ENCODE measurements at places on chromosomes 3 and 15. TPM values are rescaled to one million over a fixed set of nuclear protein-coding genes. Genes with fewer than 3 reads are reported as not detected.

- no peak for DNase-seq
Measured at GRCh38 chr3:101311676-101312075, 8.7 kb downstream of the IMPG2 start.

DNA sequence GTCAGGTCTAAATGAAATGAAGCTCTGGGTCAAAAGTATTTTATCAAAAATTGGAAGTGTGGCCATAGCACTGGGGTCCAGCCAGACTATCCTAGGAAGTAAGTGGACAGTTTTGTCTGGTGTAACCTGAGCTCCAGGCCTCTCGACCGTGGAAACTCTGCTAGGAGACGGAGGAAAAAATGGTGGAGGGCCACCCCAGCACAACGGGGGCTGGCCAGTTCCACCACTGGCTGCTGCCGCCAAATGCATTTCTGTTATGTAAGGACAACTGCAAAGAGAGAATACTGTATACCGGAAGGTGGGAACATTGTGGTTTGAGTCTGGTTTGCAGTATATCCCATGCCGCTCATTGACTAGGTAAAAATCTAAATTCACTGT lies 235.7 kb downstream of the GREM1 start:
- no peak for DNase-seq

- no peak for DNase-seq
Measured at GRCh38 chr3:89252016-89252415, 144.6 kb downstream of the EPHA3 start.

GRCh38 chr3:163364717-163365116 lies 1713.6 kb downstream of the SI start:
- DNase-seq = no peak

GRCh38 chr3:58000306-58001085 lies 7.7 kb upstream of the FLNB start:
- DNase-seq = peak; percentile 86

GRCh38 chr3:131535131-131535530 lies 32.4 kb upstream of the MRPL3 start:
- peak; percentile 68 for DNase-seq

DNA sequence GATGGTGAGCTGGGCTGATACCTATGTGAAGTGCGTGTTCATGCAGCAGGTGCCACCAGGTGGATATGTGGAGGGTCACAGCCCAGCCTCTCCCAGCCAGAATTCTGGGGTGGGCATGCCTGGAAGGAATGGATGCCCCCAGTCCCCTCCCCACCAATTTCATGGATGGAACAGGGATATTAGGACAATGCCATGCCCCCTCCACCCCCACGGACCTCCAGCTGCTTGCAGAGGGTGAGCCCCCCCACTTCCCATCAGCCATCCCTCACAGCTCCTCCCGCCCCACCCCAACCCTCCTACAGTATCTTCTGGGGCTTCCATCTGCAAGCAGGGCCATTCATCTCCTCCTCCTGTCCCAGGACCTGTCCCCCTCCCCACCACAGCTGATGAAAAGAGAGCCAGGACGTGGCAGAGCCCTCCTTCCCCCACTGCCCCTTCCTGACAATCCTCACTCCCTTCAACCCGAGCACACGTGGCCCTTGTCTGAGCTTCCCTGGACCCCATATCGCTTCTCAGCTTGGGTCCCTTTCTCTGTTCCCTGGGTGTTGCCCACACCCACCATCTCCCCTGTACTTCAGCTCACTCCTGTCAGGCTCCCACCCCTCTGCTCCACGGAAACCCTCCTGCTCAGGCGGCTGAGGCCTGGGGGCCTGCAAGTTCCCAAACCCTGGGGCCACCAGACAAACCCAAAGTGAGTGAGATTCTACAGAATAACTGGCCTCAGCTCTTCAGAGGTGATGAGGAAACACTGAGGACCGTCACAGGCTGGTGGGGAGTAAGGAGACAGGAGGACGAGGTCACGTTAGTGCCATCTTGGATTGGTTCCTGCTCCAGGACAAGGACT lies 2.8 kb upstream of the SEMA3G start:
- DNase-seq = no peak

DNA sequence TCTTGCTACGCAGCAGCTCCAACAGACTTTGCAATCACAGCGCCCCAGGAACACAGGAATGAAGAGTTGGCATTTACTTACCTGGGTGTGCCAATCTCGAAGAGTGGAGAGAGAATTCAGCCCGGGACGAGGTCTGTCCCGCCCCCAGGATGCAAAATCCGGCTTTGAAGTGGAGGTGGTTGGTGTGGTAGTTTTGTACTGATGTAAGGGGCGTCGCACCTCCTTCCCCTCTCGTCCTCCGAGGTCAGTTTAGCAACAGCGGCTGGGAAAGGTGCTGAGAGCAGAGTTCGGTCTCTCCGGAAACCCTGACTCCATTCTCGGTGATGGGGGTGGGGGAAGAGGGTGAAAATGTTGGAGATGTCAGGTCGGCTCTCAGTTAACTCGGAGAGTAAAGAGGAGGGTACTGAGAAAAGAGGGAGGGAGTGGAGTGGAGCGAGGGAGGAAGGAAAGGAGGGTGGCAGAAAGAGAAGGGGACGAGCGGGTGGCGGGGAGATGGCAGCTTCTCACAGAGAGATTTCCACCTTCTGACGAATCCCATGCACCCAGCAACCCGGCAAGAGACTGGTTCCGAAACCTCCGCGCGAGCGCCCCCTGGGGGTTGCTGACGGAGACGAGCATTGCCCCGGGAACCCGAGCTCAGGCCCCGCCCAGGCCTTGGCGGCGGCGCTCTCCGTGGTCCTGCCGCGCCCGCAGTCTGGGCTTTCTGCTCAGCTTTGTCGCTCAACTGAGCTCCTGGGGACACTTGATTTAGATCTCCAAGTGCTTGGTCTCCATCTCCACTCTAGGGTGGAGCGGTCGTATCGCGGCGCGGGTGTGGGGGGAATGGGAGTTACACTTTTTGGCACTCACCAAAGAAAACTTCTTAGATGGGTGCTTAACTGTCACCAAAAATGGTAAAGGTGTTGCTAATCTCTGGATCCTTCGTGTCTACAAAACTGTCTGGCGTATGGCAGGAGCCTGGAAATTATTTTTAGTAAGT lies at the start of gene CPNE4:
Gene CPNE4, minus strand, starts transcription at position 529 of the 979 bp plus-strand sequence.
- DNase-seq = peak; percentile 82

DNA sequence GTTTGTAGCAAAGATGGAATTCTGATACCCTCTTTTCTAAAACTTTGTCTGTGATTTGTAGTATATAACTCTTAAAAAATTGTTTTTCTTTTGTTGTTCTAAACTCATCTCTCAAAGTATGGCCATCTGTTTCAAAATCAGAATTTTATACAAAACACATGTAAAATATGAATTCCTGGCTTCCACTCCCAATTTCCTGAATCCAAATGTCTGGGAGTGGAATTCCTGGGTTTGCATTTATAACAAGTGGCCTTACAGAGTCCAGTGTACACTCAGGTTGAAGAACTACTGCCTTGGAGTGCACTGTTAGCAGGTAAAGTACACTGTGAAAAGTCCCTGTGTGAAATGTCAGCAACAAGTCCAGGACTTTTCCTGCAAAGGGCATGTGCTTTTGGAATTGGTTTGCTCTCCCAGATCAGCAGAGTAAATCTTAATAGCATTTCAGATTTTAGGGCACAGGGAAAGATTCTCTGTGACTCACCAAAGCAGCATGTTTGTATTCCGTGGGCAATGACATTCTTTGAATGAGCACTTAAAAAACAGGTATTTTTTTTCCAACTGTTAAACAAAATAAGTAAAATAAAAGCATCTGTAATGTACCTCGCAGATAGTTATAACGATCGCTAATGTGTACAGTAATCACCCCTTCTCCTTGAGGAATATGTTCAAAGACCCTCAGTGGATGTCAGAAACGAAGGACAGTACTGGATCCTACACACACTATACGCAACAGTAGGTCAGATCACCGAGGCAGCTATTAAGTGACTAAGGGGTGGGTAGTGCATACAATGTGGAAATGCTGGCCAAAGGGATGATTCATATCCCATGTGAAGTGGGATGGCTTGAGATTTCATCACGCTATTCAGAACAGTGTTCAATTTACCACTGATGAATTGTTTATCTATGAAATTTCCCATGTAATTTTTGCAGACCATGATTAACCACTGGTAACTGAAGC lies 2.0 kb upstream of the CLDN16 start:
- DNase-seq = peak; percentile 96

- peak; percentile 19 for DNase-seq
Measured at GRCh38 chr15:86505951-86506350, 426.3 kb downstream of the AGBL1 start.

GRCh38 chr15:78149805-78150751 lies 916 bp downstream of the IDH3A start:
- peak; percentile 32 for DNase-seq

- DNase-seq = no peak
Measured at GRCh38 chr3:36095238-36095637, 285.1 kb upstream of the STAC start.

GRCh38 chr15:60110909-60111308 lies 106.8 kb downstream of the FOXB1 start:
- DNase-seq = no peak

LRRC49 gene
- 27.0 TPM for total RNA-seq

ZBED2 gene
- total RNA-seq = 85.7 TPM

GOLGA8A gene
- total RNA-seq = 155 TPM

TTLL13 gene
- 0.17 TPM for total RNA-seq

SLC2A2 gene
- not detected for total RNA-seq

GOLGA6L2 gene
- not detected for total RNA-seq
